ENCODE measurements at places on chromosomes 4 and X.

DNA sequence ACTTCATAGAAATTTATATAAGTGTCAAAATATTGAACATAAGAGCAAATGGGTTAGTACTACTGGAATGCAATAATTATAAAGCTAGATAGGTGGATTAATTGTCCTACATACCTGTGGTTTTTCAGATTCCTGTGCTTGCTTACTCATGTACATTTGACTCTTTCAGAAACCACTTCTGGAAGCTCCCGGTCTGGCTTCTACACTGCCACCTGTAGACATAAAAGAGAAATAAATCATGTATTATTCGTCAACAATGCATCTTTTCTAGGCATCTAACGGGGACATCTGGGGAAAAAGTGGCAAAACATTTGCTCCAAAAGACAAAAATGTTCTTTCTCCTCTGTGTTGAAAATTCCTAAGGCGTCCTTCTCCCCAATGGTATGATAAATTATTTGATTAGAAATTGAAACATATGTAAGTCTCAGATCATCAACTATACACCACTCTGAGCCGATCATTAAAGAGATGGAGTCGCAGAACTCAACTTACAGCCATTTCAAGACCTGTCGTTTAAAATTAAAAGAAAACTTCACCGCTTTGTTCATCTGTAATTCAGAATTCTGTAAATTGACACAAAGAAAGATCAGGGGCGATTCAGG lies 648.7 kb upstream of the DIPK2B start:
- no peak for DNase-seq

DNA sequence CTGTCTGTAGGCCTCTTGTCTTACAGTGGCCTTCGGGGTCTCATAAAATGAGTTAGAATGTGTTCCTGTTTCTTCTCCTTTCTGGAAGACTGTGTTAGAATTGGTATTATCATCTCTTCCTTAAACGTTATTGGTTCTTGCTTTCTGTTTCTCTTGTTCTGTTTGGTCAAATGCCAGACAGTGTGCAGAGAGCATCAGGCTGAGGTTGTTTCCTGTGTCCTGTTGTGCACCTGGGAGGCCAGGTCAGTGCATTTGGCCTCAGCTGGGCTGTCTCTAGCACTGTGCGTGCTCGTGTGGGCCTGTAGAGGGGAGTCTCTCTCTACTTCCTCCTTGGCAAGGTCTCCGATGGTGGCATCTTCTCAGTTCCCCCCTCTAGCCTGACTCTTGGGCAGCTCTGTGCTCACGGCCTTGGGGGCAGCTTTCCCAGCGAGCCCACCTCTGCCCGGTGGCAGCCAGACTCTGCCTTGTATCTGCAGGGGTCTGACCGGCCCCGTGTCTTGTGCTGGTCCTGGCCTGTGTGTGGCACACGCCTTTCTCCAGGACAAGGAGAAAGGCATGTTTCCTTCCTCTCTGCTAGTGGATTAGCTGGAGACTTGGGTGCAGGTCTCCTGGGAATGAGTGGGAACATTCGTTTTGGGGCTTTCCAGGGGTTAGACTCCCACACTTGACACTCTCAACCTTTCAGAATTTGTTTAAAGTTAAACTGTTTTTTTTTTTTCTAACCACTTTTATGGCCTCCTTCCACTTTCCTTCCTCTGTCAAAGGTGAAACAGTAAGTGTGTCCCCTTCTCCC lies 62.3 kb downstream of the FAM193A start:
- DNase-seq = peak; percentile 39

DNA sequence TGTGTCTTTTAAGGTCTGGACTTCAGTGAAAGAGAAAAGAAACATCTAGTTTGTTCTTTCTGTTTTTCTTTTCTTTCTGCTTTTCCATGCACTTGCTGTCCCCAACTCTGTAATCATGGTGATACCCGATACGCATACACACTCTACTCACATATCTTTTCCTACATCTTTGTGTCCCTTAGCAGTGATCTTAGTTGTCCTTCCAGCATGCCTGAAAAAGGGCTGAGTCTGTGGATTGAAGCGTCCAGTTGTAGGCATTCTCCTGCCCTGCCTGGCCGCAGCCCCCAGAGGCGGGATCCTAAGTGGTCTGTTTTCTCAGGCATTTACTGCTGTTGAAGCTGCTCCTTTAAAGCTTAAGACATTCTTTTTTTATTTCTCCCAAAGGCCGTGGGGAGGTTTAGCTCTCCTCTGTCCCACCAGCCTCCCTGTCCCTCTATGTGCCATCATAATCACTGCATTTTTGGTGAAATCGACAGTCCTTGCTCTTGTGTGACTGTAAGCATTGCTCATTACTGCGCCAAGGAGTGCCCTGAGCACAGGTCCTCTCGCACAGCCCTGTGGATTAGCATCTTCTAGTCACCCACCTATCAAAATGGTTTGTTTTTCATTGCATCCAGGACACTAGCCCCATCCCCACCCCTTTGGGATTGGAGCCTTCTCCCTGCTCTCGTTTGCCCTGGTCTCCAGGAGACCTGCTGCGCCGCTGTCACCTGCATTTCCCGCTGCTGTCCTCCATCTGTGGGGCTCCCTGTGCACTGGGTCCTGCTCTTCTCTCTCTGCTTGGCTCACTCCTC lies 4.4 kb downstream of the RGS12 start:
- DNase-seq = no peak

- DNase-seq = no peak
Measured at GRCh38 chrX:53084863-53085262, 2.7 kb downstream of the TSPYL2 start.

DNA sequence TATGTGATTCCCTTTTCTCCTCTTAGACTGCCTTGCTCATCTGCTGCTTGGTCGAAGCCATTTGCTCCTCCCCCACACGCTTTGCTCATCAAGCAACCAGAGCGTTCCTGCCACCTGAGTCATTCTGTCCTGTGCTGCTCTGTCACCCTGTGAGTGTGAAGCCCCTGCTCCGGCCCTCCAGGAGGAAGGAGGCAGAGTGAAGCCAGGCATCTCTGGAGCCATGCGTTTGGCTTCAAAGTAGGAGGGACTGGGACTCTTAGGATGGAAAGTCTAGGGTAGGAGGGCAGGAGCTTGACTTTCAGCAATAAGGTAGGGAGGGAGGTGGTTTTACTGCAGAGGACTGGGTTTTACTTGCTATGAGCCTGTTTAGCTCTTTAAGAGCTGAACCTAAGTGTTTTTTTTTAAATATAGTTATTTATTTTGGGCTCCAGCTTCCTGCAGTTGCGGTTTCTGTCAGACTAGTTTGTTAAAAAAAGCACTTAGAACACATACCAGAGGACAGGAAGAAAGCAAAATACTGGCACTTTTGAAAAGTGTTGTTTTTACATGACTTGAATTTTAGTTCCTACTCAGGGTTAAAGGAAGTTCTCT lies 63.6 kb downstream of the SPINK2 start:
- peak; percentile 54 for DNase-seq

DNA sequence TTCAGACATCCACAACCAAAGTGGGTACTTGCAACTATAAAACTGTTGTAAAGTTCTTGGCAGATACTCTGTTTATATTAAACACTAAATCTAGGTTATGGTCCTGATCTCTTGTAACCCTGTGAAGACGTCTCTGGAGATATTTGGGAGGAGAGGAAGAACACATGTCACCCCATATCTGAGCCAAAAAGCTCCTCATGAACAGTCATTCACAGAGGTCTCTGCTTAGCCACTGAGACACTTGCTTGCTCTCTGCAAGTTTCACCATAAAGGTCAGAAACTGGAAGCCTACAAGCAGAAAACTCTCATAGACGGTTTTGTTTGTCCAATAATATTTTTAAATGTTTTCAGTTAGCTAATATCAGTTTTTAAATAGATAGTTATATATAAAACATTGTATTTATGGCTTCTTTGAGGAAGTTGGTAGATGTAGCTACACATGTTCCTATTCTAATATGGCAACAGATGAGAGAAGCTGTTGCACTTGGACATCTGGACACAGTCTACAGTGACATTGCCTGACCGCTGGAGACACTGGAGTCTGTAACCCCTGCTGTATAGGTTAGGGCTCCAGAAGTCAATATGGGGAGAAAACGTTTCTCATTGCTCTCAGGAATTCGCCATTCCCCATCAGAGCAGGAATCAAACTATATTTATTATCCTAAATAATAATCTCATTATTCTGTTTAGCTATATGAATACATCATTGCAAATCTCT lies 73.6 kb downstream of the C4orf46 start:
- no peak for DNase-seq

GRCh38 chrX:41538707-41539106 lies 91.6 kb downstream of the NYX start:
- DNase-seq = no peak

DNA sequence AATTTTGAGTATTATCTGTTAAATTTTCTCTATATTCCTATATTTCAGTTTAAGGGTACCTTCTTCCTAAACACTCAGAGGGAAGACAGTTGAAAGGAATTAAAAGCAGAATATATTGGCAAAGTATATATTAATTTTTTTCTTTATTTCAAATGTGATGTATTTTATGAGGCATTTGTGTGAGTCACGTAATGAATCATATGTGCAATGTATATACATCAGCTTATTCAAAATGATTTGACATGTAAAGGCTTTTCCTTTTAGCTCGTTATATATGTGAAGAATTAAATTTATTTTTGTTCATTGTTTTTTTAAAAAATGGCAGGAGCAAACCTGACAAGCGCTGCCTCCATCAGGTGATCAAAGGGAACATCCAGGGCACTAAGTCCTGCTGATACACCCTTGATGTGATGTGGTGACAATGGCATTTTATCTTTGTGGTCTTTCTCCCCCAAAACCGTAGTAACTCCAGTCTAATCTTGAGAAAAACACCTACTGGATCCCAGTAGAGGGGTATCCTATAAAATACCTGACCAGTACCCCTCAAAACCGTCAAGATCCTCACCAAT lies 8.9 kb downstream of the WWC2 start:
- no peak for DNase-seq

DNA sequence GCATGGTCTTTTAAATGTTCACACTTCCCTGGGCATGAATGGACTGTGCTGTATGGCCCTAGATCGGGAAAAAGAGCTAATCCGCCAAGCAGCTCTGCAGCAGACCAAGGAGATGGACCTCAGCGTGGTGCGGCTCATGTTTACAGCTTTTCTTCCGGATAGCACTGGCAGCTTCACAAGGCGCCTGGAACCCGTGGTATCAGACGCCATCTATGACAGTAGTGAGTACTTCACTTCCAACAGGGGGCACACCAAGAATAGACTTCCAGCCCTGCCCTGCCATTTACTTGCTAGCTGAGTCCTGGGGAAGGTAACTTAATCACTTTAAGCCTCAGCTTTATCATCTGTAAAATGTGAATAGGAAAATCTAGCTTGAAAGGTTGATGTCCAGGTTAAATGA lies 77.7 kb downstream of the NFKB1 start:
- DNase-seq = peak; percentile 15

DNA sequence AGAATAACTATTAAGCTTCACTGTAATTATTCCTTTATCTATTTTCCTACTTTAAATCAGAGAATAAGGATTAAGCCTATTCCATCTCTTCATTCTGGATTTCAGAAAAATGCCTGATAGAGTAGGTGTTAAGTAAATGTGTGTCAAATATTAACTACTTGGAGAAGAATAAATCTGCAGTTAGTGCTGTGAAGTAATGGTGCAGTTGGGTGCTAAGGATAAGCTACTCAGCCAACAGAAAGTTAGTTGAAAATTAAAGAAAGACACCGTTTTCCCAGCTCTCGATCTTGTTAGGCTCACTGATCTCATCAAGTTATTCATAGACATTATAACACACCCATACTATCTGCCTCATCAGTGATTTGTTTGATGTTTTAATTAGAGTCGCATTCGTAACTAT lies 7.1 kb downstream of the PF4V1 start:
- DNase-seq = no peak

- DNase-seq = no peak
Measured at GRCh38 chrX:154046940-154047610, 27.4 kb upstream of the IRAK1 start.

DNA sequence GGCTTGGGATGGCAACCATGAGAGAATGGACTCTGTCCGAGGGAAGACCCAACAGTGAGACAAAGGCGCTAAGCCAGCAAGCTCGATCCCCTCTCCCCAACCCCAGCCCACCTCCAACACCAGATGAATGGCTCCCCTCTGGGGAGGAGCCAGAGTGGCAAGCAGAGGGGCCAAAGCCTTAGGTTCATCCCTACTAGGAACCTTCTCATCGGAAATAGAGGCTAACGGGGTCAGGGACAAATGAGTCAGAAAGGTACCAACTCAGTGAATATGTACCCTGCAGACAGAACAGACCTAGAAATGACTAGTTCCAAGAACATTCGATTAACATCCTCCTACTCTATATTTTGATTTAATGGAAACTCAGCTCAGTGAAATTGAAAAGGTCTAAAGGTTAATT lies 73.9 kb downstream of the NSG1 start:
- no peak for DNase-seq

DNA sequence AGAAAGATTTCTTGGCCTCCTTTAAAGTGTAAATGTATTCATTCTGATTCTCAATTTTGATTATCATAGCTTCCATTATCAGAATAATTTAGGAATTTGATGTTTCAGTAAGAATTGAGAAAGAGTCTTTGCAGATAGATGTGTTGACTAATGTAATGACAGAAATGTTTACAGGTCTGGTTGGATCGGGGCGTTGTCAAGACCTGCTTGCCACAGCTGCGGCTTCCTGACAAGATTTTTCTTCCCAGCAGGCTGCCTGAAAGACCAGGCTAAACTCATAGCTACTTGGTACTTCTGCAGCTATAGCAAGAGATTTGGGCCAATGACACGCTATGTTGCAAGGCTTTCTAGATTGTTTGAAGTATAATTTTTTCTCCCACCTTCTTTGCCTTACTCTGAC lies 91.5 kb upstream of the ANKRD50 start:
- no peak for DNase-seq

- no peak for DNase-seq
Measured at GRCh38 chr4:146709956-146710355, 71.3 kb downstream of the POU4F2 start.

DNA sequence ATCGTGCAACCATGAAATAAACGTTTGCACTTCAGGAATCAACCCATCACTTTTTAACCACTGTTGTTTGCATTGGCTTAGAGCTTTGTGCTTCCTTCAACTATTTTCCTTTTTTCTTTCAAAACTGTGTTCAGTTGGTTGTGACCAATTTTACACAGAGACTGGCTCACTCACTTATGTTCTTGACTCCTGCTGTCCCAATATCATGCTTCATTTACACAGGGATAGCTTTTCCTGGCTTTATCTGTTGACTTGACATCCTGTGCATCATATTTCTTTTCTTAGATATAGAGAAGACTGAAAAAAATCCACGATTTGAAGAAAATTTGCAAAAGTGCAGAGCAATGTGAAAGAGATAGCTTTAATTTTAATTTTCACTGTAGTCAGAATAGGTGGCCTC lies 38.8 kb downstream of the REPS2 start:
- DNase-seq = no peak

- no peak for DNase-seq
Measured at GRCh38 chr4:79049840-79050540, 110.8 kb upstream of the PAQR3 start.

DNA sequence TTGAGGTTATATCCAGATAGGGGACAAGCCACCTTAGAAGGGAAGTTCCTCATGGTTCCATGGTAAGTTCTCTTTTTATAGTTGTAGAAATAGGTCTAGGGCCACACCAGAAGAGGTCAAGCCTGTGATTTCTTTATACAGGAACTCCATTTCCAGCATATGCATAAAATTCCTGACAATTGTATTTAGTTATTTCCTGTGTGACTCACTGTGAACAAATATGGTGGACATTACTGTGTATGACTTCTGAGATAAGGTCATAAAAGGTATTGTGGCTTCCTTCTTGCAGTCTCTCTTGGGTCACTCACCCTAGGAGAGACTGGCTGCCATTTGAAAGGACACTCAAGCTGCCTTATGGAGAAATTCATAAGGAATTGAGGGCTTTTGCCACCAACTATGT lies 2.2 kb upstream of the C4orf36 start:
- no peak for DNase-seq

- DNase-seq = no peak
Measured at GRCh38 chr4:2266181-2266580, 4.3 kb upstream of the MXD4 start.

GRCh38 chr4:5999830-6000365 lies 18.3 kb downstream of the C4orf50 start:
- DNase-seq = no peak

All from Ammon's horn (tissue), 1 donor.